ENCODE measurements at places on chromosomes 3 and 15.
A peak's percentile ranks its signal among the peaks of the same experiment; 100 is the strongest.

DNA sequence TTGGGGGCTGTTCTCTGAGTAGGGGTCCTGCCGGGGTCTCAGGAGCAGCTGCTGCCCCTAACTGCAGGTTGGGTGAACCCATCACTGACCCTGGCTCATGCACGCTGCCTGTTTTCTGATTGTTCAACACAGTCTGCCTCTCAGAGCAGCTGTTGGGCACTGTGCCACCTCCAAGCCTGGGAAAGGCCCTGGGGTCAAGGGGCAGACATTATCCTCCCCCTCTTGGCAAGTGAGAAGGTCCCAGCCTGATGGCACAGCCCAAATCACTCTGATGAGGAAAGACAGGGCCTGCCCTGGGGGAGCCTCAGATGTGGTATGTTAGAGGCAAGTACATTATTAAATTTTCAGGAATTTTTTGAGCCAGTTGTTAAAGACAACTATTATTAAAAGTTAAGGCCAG is 14.1 kb upstream of the GNAT1 start:
- H3K27ac ChIP-seq: no peak overlapping the region
- peaks cover 1% of the 10 kb centered on the region for H3K27me3 ChIP-seq
- no peak for DNase-seq
- H3K4me3 ChIP-seq: no peak overlapping the region
- H3K4me1 ChIP-seq: peaks cover 6% of the 10 kb centered on the region
- H3K36me3 ChIP-seq: no peaks in the 10 kb centered on the region

- H3K4me3 ChIP-seq: no peak overlapping the region
- H3K36me3 ChIP-seq: no peaks in the 10 kb centered on the region
- H3K27ac ChIP-seq: no peak overlapping the region
- no peaks in the 10 kb centered on the region for H3K4me1 ChIP-seq
- DNase-seq: no peak
- H3K27me3 ChIP-seq: peaks cover 27% of the 10 kb centered on the region
Measured at GRCh38 chr3:46860017-46860809, 3.0 kb downstream of the MYL3 start.

GRCh38 chr3:38551026-38551832 is 55.1 kb downstream of the EXOG start:
- no peaks in the 10 kb centered on the region for H3K4me1 ChIP-seq
- H3K27me3 ChIP-seq: peaks cover 28% of the 10 kb centered on the region
- no peaks in the 10 kb centered on the region for H3K36me3 ChIP-seq

GRCh38 chr3:98954242-98954641 is 52.7 kb upstream of the DCBLD2 start:
- H3K27me3 ChIP-seq: no peaks in the 10 kb centered on the region
- no peak overlapping the region for H3K4me3 ChIP-seq
- peaks cover 49% of the 10 kb centered on the region for H3K4me1 ChIP-seq
- peak; percentile 45 for DNase-seq
- peaks cover 7% of the 10 kb centered on the region for H3K36me3 ChIP-seq
- H3K27ac ChIP-seq: no peak overlapping the region

GRCh38 chr3:182682263-182683241 is 110.8 kb upstream of the ATP11B start:
- H3K4me3 ChIP-seq: peak overlapping the region; percentile 85
- H3K4me1 ChIP-seq: peaks cover 12% of the 10 kb centered on the region
- peaks cover 6% of the 10 kb centered on the region for H3K27me3 ChIP-seq
- H3K27ac ChIP-seq: no peak overlapping the region
- no peaks in the 10 kb centered on the region for H3K36me3 ChIP-seq

DNA sequence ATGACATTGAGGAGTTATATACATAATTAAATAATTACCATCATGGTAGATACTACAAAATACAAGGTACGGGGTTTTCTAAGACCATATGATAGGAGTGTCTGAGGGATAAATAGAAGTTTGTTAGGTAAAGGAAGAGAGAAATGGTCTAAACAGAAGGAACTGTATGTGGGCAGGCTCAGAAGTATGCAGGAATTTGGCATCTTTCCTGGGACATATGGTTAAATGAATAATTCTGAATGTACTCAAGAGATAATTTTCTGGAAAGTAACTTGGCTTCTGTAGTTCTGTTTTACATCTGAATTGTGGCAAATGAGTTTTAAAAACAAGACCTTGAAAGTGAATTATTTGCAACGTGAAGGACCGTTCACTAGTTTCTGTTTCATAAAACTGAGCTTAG is 17.5 kb downstream of the LMCD1 start:
- H3K4me3 ChIP-seq: peak overlapping the region; percentile 67
- peak; percentile 66 for DNase-seq

Data from HFFc6 (cell line).